Adrenal gland (tissue), 19 donors: ENCODE measurements at places on chromosomes 13 and 19. TPM values are rescaled to one million over a fixed set of nuclear protein-coding genes. Genes with fewer than 3 reads are reported as not detected.
A peak's percentile ranks its signal among the peaks of the same experiment; 100 is the strongest.

ZNF134 gene
- total RNA-seq: 25.2 TPM

GFY gene
- not detected for total RNA-seq

ZNF426 gene
- total RNA-seq: 18.3 TPM

ITGBL1 gene
- 3.3 TPM for total RNA-seq

MYBPC2 gene
- not detected for total RNA-seq

TPGS1 gene
- 123 TPM for total RNA-seq

- peak; percentile 80 for DNase-seq
- H3K4me3 ChIP-seq: no peak overlapping the region
Observed at GRCh38 chr19:2549701-2550191, 73.8 kb downstream of the GADD45B start.

- no peaks in the 10 kb centered on the region for H3K27me3 ChIP-seq
- H3K4me1 ChIP-seq: peaks cover 17% of the 10 kb centered on the region
- no peaks in the 10 kb centered on the region for H3K36me3 ChIP-seq
- H3K4me3 ChIP-seq: no peak overlapping the region
- no peak overlapping the region for H3K27ac ChIP-seq
Observed at GRCh38 chr19:5104871-5105351, 136.0 kb downstream of the KDM4B start.

- no peak for DNase-seq
- H3K27me3 ChIP-seq: no peaks in the 10 kb centered on the region
- H3K27ac ChIP-seq: no peak overlapping the region
- H3K4me3 ChIP-seq: no peak overlapping the region
- H3K4me1 ChIP-seq: peaks cover 7% of the 10 kb centered on the region
- H3K36me3 ChIP-seq: no peaks in the 10 kb centered on the region
Observed at GRCh38 chr19:45035755-45036154, 3.1 kb upstream of the CLASRP start.

GRCh38 chr13:45482571-45483173, 17.9 kb downstream of the COG3 start:
- H3K4me3 ChIP-seq: no peak overlapping the region
- no peaks in the 10 kb centered on the region for H3K27me3 ChIP-seq
- H3K27ac ChIP-seq: no peak overlapping the region
- no peak for DNase-seq
- no peaks in the 10 kb centered on the region for H3K36me3 ChIP-seq

DNA sequence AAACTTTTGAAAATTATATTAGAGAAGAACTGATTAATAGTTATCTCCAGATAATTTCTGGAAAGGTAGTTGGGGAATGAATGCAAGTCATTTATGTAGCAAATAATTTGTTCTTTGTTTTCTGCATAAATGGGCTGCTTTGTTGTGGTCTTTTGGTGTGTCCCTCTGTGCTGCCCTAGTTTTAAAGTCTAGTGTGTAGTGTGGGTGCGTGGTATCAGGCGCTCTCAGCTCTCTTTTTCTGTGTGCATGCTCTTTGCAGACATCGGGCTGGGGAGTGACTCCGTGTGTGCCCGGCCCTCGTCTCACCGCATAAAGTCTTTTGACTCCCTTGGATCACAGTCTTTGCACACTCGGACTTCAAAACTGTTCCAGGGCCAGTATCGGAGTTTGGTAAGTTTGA, 94.5 kb downstream of the ARHGEF7 start:
- H3K4me1 ChIP-seq: no peaks in the 10 kb centered on the region
- H3K36me3 ChIP-seq: no peaks in the 10 kb centered on the region
- H3K27ac ChIP-seq: no peak overlapping the region

DNA sequence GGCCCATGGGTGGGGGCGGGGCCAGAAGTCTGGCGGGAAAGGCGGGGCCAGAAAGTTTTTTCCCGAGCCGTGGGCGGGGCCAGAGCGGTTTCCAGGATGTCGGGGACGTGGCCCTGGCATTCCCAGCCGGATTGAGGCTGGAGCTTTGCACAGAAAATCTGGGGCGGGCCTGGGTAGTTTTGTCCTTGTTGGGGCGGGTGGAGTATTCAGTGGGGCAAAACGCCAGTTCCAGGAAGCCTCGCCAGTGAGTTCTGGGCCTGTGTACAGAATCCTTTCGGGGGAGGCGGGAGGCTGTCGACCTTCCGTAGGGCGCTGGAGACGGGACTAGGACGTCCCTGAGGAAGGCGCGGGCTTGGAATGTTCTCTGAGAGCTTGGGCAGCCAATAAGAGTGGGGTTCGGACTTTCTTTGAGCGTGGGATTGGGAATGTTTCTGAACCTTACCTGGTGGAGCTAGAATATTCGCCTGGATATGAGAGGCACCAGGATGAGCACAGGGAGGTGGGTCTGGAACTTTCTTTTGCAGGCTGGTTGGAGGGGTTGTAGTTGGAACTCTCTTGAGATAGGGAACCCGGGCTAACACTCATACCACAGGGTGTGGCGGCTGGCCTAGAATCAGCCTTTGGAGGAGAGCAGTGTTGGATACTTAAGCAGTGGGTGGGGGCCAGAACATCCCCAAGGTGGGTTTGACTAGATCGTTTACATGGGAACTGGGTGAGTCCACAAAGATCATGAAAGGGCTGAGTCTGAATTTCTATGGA, 1.3 kb downstream of the CCDC9 start:
- DNase-seq: no peak
- H3K27ac ChIP-seq: peak overlapping the region; percentile 95
- no peaks in the 10 kb centered on the region for H3K27me3 ChIP-seq
- peaks cover 10% of the 10 kb centered on the region for H3K4me1 ChIP-seq
- peaks cover 39% of the 10 kb centered on the region for H3K36me3 ChIP-seq
- H3K4me3 ChIP-seq: no peak overlapping the region

GRCh38 chr13:102729560-102730270, 34.9 kb upstream of the METTL21C start:
- H3K4me1 ChIP-seq: peaks cover 4% of the 10 kb centered on the region
- DNase-seq: no peak
- no peaks in the 10 kb centered on the region for H3K27me3 ChIP-seq
